H9 (cell line): ENCODE measurements at places on chromosomes 13 and 19.

- H3K4me1 ChIP-seq: peaks cover 6% of the 10 kb centered on the region
- DNase-seq: no peak
- H3K36me3 ChIP-seq: peaks cover 9% of the 10 kb centered on the region; the same call in 1 of the 2 replicates
- H3K27ac ChIP-seq: no peak overlapping the region
- H3K4me3 ChIP-seq: no peak overlapping the region
These were observed 18.2 kb upstream of the RNF113B start for GRCh38 chr13:98195054-98195791.

DNA sequence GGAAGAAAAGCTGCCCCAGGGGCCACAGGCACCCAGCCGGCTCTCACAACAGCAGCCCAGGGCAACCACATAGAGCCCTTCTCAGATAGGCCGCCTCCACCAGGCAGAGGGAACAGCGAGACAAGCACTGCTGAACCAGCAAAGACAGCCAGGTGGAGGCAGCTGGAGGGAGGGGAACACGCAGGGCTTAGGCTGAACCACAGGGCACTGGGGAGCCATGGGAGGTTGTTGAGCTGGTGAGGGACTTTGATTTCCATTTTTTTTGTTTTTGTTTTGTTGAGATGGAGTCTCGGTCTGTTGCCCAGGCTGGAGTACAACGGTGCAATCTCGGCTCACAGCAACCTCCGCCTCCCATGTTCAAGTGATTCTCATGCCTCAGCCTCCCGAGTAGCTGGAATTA lies 3.5 kb downstream of the GAMT start:
- H3K27me3 ChIP-seq: no peaks in the 10 kb centered on the region
- peaks cover 9% of the 10 kb centered on the region; the same call in 1 of the 2 replicates for H3K36me3 ChIP-seq
- H3K4me3 ChIP-seq: no peak overlapping the region
- no peak overlapping the region for H3K27ac ChIP-seq
- H3K4me1 ChIP-seq: no peaks in the 10 kb centered on the region
- peak; percentile 46 for DNase-seq

DNA sequence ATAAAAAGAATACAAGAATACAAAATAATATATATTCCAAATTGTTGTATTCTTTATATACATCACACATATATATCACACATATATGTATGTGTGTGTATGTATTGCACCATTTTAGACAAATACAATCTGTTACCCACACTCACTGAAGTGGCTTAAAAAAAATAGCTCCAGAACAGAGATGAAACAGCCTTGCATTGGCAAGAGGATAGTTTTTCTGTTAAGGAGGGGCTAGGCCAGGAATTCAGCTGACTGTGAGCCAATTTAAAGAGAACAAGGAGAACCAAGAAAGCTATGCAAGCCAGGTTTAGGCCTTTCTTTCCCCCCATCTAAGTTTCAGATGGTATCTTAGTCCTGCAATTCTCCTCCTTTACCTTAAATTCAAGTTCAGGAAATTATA lies 257.5 kb downstream of the MZT1 start:
- H3K36me3 ChIP-seq: no peaks in the 10 kb centered on the region
- H3K27me3 ChIP-seq: no peaks in the 10 kb centered on the region
- DNase-seq: no peak
- H3K4me1 ChIP-seq: no peaks in the 10 kb centered on the region
- H3K27ac ChIP-seq: no peak overlapping the region
- no peak overlapping the region for H3K4me3 ChIP-seq

GRCh38 chr13:43331672-43332071 lies 308.3 kb downstream of the DNAJC15 start:
- H3K27ac ChIP-seq: no peak overlapping the region
- no peaks in the 10 kb centered on the region for H3K27me3 ChIP-seq
- H3K4me1 ChIP-seq: no peaks in the 10 kb centered on the region
- no peak overlapping the region for H3K4me3 ChIP-seq
- DNase-seq: no peak

GRCh38 chr13:32247887-32248286 lies 67.3 kb downstream of the ZAR1L start:
- H3K4me1 ChIP-seq: no peaks in the 10 kb centered on the region
- H3K4me3 ChIP-seq: no peak overlapping the region
- no peaks in the 10 kb centered on the region; the same call in 1 of the 2 replicates for H3K36me3 ChIP-seq
- no peak for DNase-seq

DNA sequence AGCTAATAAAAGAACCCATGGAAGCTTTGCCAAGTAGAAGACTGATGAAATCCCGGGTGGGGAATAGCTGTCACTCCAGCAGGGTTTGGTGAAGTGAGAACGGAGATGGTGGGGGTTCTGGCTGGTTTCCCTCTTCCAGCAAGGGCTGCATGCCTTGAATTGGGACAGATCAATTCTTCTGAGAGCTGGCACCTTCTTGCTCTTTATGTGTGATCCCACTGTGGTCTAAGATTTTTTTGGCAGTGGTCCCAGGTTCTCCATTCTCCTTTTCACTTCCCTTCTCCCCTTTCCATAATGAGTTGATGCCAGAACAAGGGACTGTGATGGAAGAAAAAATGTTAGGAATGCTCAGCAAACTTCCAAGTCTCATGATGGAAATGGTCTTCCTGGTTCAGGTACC lies 50.0 kb downstream of the TNFSF11 start:
- H3K27me3 ChIP-seq: no peaks in the 10 kb centered on the region
- no peaks in the 10 kb centered on the region for H3K4me1 ChIP-seq
- H3K27ac ChIP-seq: no peak overlapping the region
- H3K4me3 ChIP-seq: no peak overlapping the region
- DNase-seq: no peak

- no peaks in the 10 kb centered on the region for H3K4me1 ChIP-seq
- H3K27ac ChIP-seq: no peak overlapping the region
- no peaks in the 10 kb centered on the region for H3K36me3 ChIP-seq
- DNase-seq: no peak
- H3K27me3 ChIP-seq: no peaks in the 10 kb centered on the region
- no peak overlapping the region for H3K4me3 ChIP-seq
These were observed 172.7 kb downstream of the KLF5 start for GRCh38 chr13:73231471-73231870.

- H3K27ac ChIP-seq: no peak overlapping the region
- no peaks in the 10 kb centered on the region; the same call in 1 of the 2 replicates for H3K4me1 ChIP-seq
- no peaks in the 10 kb centered on the region for H3K27me3 ChIP-seq
- no peak for DNase-seq
- H3K4me3 ChIP-seq: no peak overlapping the region
These were observed 31.0 kb downstream of the CRYL1 start for GRCh38 chr13:20494656-20495055.

DNA sequence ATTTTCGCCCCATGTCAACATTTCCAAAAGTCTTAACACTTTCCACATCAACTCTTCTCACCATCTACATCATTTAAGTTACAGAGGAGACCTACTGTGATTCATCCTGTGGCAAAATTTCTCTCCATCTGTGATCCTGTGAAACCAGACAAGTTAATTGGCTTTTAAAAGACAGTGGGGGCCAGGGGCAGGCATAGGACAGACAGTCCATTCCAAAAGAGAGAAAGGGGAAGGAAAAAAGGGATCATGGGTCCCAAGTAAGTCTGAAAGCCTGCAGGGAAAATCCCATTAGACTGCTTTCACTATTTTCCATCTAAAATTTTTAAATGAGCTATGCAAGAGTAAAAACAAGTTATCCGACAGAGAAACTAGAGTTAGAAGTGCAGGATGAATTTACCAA lies 121.0 kb downstream of the MRPL57 start:
- no peaks in the 10 kb centered on the region for H3K27me3 ChIP-seq
- H3K4me1 ChIP-seq: no peaks in the 10 kb centered on the region
- no peak for DNase-seq
- H3K4me3 ChIP-seq: peak overlapping the region; percentile 96

- H3K4me1 ChIP-seq: peaks cover 4% of the 10 kb centered on the region
- no peak for DNase-seq
- peaks cover 19% of the 10 kb centered on the region for H3K36me3 ChIP-seq
- no peak overlapping the region for H3K27ac ChIP-seq
- H3K27me3 ChIP-seq: no peaks in the 10 kb centered on the region
- no peak overlapping the region for H3K4me3 ChIP-seq
These were observed 9.2 kb downstream of the PLPP2 start for GRCh38 chr19:281992-282391.

- DNase-seq: peak; percentile 91
- no peak overlapping the region for H3K27ac ChIP-seq
- H3K27me3 ChIP-seq: no peaks in the 10 kb centered on the region
- peaks cover 17% of the 10 kb centered on the region for H3K36me3 ChIP-seq
- H3K4me1 ChIP-seq: no peaks in the 10 kb centered on the region
These were observed 5.9 kb downstream of the BORCS8 start for GRCh38 chr19:19185853-19186740.

DNA sequence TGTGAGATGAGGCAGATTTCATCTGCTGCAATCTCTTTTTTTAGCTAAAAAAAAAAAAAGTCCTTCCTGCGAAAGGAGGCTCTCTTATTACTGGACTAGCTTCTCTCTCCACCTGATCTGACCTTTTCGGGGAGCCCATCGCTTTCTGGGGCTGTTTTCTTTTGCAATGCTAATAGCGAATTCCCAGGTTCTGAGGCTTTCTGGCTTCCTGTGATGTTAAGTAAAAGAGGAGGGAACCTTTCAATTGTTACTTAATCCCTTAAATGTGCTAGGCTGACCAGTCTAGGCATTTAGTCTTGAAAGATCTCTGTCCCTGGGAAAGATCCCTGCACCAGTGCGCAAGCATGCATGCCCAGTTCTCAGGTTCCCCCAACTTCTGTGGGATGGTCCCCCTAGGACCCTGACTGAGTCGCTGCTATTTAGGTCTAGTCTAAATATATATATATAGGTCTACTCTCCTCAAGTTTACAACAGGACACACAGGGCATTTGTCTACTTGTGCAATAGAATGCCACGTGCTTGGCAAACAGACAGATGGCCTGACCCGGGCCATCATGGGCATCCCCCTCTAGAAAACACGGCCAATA lies 224.7 kb downstream of the ZNF536 start:
- peak; percentile 46 for DNase-seq
- H3K4me3 ChIP-seq: peak overlapping the region; percentile 64; the same call in 1 of the 3 replicates
- H3K4me1 ChIP-seq: peaks cover 7% of the 10 kb centered on the region; the same call in 1 of the 2 replicates
- no peak overlapping the region for H3K27ac ChIP-seq
- no peaks in the 10 kb centered on the region; the same call in 1 of the 2 replicates for H3K27me3 ChIP-seq

- H3K27ac ChIP-seq: no peak overlapping the region
- H3K36me3 ChIP-seq: no peaks in the 10 kb centered on the region
- no peaks in the 10 kb centered on the region for H3K4me1 ChIP-seq
- no peak for DNase-seq
These were observed 21.2 kb upstream of the VWA8 start for GRCh38 chr13:41981951-41982715.

- H3K27ac ChIP-seq: no peak overlapping the region
- no peaks in the 10 kb centered on the region for H3K36me3 ChIP-seq
- no peaks in the 10 kb centered on the region for H3K4me1 ChIP-seq
- no peak for DNase-seq
- H3K4me3 ChIP-seq: no peak overlapping the region
These were observed 855.6 kb downstream of the EFNB2 start for GRCh38 chr13:105679838-105680237.

GRCh38 chr13:51125495-51126226 lies 14.6 kb upstream of the C13orf42 start:
- DNase-seq: peak; percentile 75
- H3K27ac ChIP-seq: no peak overlapping the region
- H3K27me3 ChIP-seq: no peaks in the 10 kb centered on the region

DNA sequence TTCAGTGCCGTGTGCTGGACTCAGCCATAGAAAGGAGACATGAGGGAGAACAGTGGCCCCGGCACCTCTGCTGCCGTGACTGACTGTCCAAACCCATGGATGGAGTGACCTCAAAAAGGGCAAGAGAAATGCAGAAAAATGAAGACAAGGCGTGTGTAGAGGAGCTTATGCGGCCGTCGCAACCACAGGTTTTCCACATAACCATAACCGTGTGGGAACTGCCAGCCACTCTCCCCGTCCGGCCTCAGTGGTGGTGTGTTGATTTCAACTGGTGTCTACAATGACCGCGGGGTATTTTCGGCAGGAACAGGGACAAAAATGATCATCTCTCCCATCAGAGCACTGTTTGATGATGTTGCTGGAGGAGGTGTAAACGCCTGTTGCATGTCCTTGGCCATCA lies 42.9 kb upstream of the F7 start:
- peaks cover 4% of the 10 kb centered on the region; the same call in 1 of the 2 replicates for H3K36me3 ChIP-seq
- no peak overlapping the region for H3K27ac ChIP-seq
- no peak overlapping the region for H3K4me3 ChIP-seq
- H3K27me3 ChIP-seq: no peaks in the 10 kb centered on the region

DNA sequence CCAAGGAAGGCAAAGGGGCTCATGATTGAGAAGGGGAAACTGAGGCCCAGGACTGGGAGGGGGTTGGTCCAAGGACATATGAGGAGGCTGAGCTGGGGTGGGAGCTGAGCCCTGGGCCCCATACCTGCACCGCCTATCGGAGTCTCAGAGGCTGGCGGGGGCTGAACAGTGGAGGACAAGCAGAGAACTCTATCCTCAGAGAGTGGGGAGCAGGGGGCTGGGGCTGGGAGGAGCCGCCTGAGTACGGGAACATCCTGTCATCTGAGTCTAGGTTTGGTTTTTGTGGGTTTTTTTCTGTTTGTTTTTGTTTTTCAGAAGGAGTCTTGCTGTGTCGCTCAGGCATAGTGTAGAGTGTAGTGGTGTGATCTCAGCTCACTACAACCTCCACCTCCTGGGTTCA lies 6.2 kb downstream of the ARRDC2 start:
- no peaks in the 10 kb centered on the region for H3K4me1 ChIP-seq
- no peak for DNase-seq
- no peaks in the 10 kb centered on the region for H3K27me3 ChIP-seq

DNA sequence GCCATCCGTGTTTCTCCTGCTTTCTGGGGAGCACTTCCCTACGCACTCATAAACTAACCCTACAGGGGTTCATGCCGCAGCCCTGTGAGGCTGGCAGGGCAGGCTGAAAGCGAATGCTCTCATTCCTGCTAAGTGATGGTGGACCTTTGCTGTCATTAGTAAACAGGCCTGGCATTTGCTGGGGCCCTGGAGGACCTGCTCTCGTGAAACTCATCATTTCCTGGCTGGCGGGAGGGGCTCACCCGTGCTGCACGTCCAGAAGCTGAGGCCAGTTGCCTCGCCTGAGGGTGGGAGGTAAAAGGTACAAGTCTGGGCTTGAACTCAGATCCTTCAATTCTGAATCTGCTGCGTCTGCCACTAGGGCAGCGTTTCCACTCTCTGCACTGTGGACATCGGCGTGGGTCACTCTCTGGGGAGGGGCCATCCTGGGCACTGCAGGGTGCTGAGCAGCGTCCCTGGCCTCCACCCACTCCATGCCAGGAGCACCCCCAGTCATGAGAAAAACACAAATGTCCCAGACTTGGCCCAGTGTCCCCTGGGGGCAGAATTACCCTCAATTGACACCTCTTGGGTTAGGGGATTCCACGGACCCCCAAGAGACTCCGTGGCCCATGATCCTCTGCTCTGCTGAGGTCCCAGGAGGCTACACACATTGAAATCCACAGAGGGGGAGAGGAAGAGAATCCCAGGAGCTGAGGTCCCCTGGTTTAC lies 7.0 kb downstream of the MOB3A start:
- no peaks in the 10 kb centered on the region for H3K27me3 ChIP-seq
- H3K4me1 ChIP-seq: no peaks in the 10 kb centered on the region

DNA sequence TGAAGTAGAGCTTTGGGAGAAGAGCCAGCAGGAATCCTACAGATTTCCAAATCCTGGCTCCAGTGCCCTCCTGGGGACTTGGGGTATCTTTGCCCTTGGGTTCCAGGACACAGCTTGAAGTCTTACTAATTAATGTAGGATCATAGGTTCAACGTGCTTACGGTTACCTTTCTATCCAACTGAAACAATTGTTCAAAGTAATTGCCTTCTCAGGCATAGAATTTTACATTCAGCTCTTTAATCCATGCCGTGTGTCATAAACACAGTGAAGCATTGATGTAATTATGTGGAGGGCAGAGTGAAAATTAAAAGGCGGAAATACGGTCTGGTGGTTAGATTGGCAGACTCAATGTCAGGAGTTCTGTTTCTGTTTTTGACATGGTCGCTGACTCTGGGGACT lies 170.4 kb downstream of the COG6 start:
- H3K4me1 ChIP-seq: peaks cover 8% of the 10 kb centered on the region; the same call in 1 of the 2 replicates
- H3K36me3 ChIP-seq: no peaks in the 10 kb centered on the region
- H3K27me3 ChIP-seq: no peaks in the 10 kb centered on the region
- H3K4me3 ChIP-seq: no peak overlapping the region
- H3K27ac ChIP-seq: no peak overlapping the region
